ENCODE measurements at places on chromosomes 1 and 21.

GRCh38 chr1:220900842-220901241 is 21.6 kb downstream of the HLX start:
- DNase-seq = no peak

DNA sequence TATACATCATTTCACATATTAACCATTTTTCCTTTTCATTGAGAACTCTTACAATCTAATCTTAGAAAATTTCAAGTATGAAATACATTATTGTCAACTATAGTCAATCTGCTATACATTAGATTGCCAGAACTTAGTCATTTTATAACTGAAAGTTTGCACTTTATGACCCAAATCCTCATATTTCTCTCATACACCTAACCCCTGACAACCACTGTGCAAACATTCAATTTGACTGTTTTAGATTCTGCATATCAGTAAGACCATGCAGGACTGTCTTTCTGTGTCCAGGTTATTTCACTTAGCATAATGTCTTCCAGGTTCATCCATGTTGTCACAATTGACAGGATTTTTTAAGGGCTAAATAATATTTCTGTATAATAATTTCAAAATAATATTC is 1299.0 kb upstream of the B3GALT2 start:
- DNase-seq = no peak

DNA sequence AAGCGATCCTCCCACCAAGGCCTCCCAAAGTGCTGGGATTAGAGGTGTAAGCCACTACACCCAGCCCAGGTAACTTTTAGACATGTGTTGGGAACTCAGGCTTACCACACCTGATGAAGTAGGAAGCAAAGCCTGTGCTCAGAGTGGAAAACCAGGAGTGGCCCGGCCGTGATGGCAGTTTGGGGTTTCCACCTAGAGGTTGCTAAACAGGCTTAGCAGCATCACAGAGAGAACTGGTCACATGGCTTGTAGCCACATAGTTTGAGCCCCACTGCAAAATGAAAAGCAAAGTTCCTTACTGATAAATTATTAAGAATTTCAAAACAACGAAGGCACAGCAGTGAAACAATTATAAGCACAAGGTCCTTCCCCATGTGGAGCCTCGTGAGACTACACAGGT is 142.6 kb upstream of the CXADR start:
- DNase-seq = peak; percentile 47

DNA sequence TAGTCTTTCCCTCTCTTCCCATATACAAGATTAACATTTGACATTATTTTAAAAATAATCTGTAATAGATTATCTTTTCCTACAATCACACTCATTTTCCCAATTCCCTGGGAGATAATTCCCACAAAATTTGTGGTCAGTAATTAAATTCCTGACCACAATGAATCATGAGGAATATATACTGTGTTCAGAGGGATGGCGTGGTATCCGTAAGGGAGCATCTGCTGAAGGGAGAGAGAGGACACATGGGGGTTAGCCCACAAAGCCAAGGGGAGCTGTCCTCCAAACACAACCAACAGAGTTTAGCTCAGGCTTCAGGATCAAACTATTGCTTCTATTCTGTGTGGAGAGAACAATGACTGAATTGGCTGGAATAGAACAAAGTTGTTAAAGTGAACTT is 57.1 kb upstream of the PPP2R5A start:
- DNase-seq = no peak

GRCh38 chr21:38787461-38788274 is 18.1 kb upstream of the ETS2 start:
- DNase-seq = peak; percentile 97

DNA sequence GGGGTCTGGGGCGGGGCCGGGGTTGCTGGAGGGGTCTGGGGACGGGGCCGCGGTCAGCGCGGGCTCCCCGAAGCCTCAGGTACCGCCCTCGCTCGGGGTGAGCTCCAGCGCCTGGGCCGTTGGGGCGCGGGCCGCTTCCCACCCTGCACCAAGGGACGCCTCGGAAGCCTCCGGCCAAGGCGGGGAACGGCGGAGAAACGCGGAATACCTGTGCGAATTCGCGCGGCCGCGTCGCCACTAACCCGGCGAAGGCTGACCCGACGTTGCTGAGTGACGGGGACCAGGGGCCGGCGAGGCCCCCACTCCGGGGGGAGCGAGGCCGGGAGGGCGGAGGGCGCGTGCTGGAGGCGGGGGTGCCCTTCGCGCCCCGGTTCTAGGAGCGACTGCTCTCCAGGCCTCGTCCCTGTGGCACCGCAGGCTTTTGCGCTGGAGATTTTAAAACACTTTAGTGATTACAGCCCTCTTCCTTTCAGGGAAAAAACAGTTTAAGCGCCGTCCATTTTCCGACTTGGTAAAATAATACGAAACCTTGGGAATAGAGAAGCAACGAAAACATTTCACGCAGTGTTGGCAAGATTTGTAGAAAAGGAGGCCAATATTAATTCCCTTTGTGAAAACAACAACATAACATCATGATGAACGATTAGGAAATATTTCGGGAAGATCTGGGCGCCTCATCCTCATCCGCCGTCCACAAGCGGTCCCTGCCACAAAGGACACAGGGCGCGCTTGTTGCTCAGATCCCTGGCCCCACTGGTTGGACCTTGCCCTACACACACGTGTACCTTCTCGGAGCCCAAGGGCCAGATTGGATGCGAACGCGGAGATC is 971 bp upstream of the GNG4 start:
- no peak for DNase-seq

GRCh38 chr1:42380586-42381279 is at the start of gene RIMKLA:
Gene RIMKLA (plus strand): TSS chr1:42380792. CDS start chr1:42380935, 143 bp downstream.
- DNase-seq = peak; percentile 7

- DNase-seq = no peak
Observed at GRCh38 chr1:5811419-5811818, 180.8 kb downstream of the NPHP4 start.

DNA sequence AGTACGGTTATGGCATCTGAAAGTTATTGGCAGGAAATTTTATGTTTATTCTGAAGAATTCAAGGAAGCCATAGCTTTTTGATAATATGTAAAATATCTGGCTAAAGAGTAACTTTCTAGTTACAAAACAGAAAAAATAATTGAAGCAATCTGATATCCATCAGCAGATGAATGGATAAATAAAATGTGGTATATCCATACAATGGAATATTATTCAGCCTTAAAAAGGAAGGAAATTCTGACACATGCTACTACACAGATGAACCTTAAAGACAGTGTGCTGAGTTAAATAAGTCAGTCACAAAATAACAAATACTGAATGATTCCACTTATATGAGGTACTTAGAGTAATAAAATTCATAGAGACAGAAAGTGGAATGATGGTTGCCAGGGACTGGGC is 25.0 kb upstream of the HIVEP3 start:
- no peak for DNase-seq

GRCh38 chr1:2623571-2624337 is 9.1 kb downstream of the MMEL1 start:
- no peak for DNase-seq

DNA sequence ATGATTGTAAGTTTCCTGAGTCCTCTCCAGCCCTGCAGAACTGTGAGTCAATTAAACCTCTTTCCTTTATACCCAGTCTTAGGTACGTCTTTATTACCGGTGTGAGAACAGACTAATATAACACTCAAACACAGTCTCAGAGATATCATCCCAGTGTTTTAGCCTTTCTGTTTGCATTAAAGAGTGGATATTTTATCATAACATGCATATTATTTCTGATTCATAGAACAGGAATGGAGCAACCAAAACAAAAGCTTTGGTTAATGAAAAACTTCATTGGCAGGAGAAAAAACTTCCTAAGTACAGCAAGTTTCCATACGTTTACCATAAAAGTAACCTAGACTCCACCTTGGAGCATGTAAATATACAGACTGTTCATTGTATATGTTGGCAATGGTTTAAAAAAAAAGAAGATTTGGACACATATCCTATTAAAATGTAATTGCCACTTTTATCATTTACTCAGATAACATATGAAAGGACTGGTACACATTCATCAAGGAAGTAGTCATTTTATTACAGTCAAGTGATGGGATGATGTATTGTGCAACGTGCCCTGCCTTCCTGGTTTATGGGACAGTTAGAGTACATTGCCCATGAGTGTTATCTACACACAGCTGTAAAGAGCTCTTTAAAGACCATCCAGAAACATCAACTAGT is 144.8 kb downstream of the ETS2 start:
- DNase-seq = peak; percentile 61

GRCh38 chr1:239237912-239238311 is 148.5 kb upstream of the CHRM3 start:
- no peak for DNase-seq

- DNase-seq = peak; percentile 23
Observed at GRCh38 chr1:108050158-108050557, 85.2 kb upstream of the VAV3 start.

GRCh38 chr1:92184632-92185031 is 33.1 kb upstream of the C1orf146 start:
- peak; percentile 82 for DNase-seq

- DNase-seq = no peak
Observed at GRCh38 chr1:226417830-226418546, 10.1 kb upstream of the PARP1 start.

DNA sequence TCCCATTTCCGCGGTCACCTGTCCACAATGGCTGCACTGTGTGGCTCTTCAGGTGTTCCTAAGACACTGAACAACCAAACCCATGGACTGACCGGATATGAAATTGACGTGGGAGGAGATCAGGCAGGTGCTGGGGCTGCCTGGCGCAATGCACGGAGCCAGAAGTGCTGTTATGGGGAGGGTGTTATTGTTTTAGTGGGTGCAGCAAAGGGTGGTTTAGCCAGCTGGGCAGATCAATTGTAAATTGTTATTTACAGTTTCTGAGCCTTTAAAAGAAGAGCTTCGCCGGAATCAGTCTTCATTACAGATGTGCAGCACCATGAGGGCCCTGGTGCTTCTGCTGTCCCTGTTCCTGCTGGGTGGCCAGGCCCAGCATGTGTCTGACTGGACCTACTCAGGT is at the start of gene CA6:
CA6 (plus strand) TSS at position 301 of the 400 bp plus-strand sequence; CDS start at position 320, 19 bp downstream.
- DNase-seq = no peak

GRCh38 chr1:39189592-39190041 is 14.9 kb upstream of the MACF1 start:
- DNase-seq = peak; percentile 50

GRCh38 chr1:41340655-41341364 is 20.4 kb upstream of the FOXO6 start:
- no peak for DNase-seq

DNA sequence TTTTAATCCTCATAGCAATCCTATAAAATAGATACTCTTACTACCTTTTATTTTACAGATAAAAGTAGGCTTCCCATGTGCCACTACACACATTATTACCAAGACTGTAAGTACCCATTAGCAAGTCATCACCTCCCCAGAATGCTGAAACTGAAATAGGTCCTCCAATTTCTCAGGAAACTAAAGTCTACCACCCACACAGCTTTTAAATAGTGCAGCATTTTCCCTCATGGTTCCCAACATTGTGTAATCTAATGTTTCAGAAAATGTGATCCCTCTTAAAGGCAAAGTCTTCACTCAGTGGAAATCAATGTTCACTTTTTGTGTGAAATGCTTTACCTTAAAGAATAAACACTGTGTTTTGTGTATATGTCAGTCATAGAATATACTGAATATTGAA is 356.5 kb downstream of the GPATCH2 start:
- no peak for DNase-seq

- DNase-seq = peak; percentile 60
Observed at GRCh38 chr1:164659621-164660411, 100.8 kb downstream of the PBX1 start.

DNA sequence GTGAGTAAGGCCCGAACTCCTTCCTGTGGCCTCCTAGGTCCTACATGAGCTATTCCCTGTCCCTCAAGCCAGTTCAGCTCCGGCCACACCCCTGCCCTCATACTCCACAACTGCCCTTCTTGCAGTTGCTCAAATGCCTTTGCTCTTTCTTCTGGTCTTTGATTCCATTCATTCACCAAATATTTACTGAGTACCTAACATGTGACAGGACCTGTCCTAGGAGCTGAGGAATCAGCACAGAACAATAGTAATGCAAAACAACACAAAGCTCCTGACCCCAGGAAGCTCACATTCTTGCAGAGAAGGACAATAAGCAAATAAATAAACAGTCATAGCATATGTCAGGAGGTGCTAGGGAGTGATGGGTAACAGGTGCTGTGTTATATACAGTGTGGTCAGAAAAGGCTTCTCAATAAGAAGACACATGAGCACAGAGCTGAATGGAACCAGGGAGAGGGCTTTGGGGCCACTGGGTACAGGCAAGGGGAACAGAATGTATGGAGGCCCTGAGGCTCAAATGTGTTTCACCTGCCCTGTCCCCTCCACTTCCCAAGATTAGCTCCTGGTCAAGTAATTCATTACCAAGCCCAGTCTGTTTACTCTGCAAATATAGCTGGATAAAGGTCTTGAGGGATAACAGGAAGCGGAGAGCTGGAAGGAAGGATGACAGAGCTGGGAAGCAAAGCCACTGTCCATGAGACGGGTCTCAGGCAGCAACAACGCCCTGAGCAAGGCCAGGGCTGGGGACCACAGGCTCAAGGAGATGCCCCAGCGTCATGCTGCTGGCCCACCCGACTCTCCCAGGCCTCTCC is 145.1 kb downstream of the CSMD2 start:
- no peak for DNase-seq

DNA sequence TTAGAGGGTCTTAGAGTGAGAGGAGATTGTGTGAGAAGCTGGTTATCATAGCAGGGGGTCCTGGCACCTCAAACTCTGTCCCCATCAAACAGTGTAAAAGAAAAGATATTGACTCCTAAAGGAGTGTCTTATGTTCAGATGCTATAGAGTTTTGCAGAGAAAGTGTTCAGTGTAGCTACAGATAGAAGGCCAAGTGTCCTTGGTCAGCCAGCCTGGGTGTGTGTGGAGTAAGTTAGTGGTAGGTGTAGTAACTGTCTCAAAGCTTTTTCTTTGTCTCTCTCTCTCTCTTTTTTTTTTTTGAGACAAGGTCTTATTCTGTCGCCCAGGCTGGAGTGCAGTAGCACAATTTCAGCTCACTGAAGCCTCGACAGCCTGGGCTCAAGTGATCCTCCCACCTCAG is 17.2 kb downstream of the CAMTA1 start:
- no peak for DNase-seq

DNA sequence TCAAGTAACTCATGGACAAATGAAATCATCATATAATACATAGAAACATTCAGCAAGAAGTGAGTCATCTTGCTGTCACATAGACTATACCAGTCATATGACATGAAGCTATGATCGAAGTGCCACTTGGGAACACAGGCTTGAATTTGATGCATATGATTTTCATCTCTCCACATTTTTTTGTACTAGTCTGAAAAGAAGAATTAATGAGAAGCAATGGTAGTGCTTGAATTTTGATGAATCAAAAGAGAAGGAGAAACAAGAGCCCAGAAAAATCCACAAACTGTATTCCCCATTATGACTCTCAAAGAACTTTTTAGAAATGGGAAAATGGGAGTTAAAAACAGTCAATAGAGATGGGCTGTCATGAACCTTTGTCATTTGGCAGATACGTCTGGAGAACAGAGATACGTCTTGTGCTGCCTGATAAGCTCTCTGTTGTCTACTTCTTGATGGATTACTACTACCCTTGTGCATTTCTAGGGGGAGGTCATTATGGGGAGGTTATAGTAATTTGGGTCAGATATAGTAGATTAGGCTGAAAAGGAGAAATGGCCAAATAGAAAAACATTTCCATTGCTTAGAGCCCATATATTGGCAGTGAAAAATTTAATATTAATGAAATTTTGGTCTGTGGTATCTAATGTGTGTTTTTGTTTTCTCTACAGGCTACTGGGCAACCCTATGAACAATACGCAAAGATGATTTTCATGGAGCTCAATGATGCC is 8.0 kb upstream of the LEPR start:
- peak; percentile 65 for DNase-seq

All from bronchial epithelial cell (primary cell).